A673 (cell line): ENCODE measurements at places on chromosomes 13 and 19.

- peak; percentile 69 for DNase-seq
Measured at GRCh38 chr19:10353793-10354391, 14.5 kb upstream of the ICAM3 start.

GRCh38 chr13:64158908-64159307, 2743.3 kb upstream of the PCDH20 start:
- peak; percentile 72 for DNase-seq

DNA sequence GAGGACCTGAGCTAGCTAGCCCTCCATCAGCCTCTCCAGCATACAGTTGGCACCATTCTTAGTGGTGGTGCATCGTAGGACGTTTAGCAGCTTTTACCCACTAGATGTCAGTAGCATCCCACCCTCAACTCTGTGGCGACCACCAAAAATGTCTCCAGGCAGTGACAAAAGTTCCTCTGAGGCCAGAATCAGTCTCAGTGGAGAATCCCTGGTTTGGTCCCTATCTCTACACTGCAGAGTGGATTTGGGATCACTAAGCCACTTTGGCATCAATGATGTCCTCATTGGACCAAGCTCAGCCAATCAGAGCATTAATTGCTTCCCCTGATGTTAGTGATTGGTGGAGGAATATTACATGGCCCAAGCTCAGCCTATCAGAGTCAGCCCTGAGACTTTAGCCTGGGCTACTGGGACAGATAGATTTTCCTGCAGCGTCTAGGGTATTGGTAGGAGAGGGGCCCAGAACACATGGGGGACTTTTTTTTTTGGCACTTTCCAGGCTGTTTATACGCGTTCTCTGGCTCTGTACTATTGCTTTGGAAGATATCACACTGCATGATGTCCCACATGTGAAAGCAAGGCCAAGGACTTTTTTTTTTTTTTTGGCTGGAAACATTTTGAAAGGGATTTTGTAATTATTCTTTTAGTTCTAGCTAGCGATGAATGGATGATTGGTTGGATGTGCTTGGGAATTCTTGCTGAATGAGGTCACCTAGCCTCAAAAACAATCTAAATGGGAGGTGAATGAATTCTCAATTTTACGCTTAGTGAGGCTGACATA, 7.0 kb downstream of the TMEM221 start:
- peak; percentile 51 for DNase-seq

GRCh38 chr19:34173193-34173956, 1.1 kb downstream of the LSM14A start:
- peak; percentile 25 for DNase-seq
